ENCODE measurements at places on chromosomes 16 and 17.
A peak's percentile ranks its signal among the peaks of the same experiment; 100 is the strongest.

GRCh38 chr17:69593351-69593715, 178.8 kb downstream of the MAP2K6 start:
- DNase-seq: no peak

- DNase-seq: no peak
Observed at GRCh38 chr16:67531247-67531646, 2.6 kb downstream of the RIPOR1 start.

DNA sequence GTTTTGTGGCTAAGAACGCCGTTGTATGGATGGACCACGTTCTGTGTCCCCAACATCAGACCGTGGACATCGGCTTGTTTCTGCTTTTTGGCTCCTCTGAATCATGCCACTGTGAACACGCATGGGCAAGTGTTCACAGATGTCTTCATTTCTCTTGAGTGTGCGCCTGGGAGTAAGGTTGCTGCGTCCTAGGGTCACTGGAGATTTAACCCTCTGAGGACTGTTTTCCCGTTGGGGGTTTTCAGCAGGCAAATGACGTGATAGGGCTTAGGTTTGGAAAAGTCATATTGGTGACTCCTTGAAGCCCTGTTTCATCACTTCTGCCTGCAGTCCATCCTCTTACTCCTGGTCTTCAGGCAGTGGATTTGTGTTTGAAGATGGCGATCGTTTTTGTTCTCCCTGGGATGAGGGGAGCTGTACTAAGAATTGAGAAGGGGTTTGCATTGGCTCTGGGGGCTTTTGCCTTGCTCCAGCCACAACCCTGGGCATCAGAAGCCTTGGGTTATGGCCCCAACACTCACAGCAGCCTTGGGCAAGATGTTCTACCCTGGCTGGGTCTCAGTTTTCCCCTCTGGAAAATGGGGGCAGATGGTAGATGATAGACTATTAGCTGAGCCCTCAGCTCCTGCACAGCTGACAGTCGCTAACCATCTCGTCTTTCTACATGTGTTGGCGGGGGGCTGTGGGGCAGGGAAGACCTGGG, 67.2 kb upstream of the CIBAR2 start:
- no peak for DNase-seq

GRCh38 chr16:62077998-62078397, 41.8 kb upstream of the CDH8 start:
- no peak for DNase-seq

DNA sequence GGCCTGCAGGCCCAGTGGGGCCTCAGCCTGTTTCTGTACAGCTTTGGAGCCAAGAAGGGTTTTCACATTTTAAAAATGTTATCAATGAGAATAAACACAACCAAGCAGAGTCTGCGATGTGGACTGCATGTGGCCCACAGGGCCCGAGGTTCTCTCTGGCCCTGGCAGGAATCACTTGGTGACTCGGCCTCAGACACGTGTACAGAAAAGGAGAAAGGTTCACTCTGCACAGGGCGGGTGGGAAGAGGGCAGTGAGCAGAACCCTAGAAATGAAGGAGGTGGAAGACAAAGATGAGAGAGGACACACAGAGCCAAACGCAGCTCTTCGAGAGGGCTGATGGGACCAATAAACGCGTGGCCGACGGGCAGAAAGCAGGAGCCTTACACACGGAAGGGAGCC, 11.6 kb upstream of the ZNF750 start:
- DNase-seq: no peak

DNA sequence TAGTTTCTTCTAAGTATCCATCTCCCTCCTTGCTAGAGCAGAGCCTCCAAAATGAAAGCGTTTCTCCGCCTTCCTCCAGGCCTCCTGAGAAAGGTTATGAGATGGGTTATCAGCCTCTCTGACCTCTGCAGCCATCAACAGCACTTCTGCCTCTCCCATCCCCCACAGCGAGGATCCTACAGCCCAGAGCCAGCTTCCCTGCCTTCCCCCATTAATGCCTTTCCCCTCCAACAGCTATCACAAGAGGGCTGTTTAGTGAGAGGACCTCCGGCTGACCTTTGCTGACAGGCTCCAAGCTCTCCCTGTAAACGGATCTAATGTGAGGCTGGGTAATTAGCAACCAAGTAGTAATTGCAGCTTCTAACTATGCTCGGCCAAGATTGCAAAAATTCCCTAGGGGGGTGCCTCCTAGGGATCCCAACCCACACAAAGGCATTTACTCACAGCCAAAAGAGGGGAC, 55.8 kb downstream of the ZFHX3 start:
- no peak for DNase-seq

DNA sequence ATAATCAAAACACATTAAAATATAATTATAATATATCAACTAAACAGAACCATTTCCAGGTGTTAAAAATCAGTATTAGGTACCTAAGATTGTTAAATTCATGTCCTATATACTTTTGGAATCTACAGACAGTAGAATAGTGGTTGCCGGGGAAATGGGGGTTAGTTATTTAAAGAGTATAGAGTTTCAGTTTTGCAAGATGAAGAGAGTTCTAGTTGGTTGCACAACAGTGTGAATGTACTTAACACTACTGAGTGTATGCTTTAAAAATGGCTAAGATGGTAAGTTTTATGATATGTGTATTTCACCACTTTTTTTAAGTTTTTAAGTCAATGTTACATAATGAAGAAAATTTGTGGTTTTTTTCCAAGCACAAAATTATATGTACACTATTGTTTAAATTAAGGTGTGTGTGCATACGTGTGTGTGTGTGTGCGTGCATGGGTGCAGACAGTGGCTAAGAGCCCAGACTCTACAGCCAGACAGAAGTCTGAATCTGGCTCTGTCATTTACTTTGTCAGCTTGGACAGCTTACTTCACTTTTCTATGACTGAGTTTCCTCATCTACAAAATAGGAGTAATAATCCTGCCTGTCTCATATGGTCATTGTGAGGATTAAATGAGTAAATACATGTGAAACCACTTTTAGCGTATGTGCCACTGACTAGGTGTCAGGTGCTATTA, 25.3 kb upstream of the PHAF1 start:
- no peak for DNase-seq

DNA sequence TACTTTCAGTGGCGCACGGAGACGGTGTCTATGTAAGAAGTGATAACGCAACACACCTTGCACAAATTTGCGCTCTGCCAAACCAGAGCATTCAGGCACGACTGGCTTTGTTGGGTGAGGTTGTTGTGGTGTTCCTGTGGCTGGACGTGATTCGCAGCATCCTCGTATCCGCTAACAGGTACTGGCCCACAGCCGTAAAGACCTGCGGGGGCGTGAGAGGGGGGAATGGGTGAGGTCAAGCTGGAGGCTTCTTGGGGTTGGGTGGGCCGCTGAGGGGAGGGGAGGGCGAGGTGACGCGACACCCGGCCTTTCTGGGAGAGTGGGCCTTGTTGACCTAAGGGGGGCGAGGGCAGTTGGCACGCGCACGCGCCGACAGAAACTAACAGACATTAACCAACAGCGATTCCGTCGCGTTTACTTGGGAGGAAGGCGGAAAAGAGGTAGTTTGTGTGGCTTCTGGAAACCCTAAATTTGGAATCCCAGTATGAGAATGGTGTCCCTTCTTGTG, 510.9 kb downstream of the KCNJ18 start:
- DNase-seq: no peak

- no peak for DNase-seq
Observed at GRCh38 chr17:38402897-38403296, 25.4 kb upstream of the ARHGAP23 start.

DNA sequence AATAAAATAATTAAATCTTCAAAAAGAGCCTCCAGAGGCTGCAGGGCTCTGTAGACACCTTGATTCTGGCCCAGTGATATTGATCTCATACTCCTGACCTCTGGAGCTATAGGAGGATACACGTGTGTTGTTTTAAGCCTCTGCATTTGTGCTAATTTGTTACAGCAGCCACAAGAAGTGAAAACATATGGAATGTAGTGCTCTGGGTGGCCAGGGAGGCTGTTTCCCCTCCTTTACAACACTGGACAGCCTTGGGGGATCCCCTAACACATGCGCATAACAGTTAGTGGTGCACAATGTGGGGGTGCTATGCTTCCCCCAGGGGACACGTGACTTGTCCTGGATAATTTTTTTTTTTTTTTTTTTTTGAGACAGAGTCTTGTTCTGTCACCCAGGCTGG, 4.7 kb upstream of the ZNF500 start:
- DNase-seq: no peak

- DNase-seq: no peak
Observed at GRCh38 chr16:20897253-20897897, 2.8 kb downstream of the DCUN1D3 start.

DNA sequence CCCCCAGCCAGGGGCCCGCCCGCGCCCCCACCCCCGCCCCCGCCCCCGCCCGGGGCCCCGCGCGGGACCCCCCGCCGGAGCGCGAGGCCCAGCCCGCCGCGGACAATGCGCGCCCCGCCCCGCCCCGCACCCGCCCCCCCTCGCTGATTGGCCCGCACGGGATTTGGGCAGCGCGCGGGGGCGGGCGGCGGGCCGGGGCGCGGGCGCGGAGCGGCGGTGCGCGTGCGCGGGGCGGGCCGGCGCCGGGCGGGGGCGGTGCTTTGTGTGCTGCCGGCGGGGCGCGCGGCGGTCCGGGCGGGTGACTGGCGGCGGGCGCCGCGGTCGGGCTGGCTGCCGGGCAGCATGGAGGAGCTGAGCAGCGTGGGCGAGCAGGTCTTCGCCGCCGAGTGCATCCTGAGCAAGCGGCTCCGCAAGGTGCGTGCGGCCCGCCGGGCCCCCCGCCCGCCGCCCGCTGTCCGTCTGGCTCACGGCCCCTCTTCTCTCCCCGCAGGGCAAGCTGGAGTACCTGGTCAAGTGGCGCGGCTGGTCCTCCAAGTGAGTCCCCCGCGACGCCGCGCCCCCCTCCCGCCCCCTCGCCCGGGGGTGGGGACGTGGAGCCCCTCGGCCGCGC, at the start of gene CBX2:
CBX2 (plus strand) TSS at position 255 of the 610 bp plus-strand sequence; CDS start at position 343, 88 bp downstream.
- DNase-seq: peak; percentile 56

DNA sequence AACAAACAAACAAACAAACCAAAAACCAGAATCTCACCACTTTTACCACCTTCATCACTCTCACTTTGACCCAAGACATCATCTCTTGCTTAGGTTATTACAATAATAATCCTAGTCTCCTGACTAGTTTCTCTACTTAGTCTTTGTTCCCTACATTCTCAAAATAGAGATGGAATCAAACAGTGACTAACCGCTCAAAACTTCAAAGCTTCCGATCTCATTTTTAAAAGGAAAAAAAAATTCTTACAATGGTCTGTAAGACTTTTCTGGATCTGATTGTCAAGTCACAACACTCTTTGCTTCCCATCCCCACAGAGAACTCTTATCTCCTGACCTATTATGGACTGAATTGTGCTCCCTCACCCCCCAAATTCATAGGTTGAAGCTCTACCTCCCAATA, 60.9 kb downstream of the SPAG9 start:
- DNase-seq: no peak

DNA sequence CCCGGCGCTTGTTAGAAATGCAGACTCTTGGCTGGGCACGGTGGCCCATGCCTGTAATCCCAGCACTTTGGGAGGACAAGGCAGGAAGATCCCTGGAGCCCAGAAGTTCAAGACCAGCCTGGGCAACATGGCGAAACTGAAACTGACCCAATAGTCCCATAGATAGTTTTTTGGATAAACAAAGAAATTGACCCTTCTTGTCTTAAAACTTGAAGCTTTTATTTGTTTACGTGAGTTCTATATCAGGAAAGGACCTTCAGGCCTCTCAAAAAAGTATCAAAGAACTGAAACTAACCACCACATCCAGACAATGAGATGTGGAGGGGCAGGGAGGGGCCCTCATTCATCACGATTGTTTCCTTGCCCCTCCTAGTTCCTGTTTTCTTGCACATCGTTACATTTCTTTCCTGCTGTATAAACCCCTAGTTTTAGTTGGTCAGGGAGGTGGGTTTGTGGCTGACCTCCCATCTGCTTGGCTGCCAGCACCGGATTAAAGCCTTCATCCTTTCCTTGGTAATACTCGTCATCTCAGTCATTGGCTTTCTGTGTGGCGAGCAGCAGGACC, 29.9 kb upstream of the PRM1 start:
- DNase-seq: no peak

DNA sequence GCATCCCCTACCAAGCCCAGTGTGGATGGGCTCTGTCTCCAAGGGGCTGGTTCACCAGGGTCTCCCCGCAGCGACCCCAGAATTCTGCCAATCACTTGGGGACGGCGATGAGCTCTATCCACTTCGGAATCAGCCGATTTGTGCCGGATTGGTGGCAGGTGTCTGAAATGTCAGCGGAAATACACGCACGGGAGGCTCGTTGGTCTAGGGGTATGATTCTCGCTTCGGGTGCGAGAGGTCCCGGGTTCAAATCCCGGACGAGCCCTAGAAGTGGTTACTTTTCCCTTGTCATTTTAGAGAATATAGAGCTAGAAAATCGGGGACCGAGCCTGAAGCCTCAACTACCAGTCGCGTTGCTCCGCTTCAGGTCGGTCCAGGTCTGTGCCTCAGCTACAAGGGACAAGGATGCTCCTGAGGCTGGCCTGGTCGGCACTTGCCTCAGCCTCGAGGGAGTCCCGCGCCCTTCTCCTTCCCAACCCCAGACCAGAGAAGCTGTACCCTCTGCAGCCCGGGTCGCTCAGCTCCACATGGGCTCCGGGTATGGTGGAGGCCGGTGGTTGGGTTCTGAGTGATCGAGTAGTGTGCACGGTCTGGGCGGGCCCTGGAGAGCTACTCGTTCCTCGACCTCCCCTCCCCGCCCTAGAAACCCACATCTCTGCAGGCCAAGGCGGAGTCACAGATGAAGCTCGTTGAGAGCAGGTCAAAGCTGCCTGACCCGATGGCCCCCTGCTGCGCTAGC, 16.0 kb upstream of the OR1F1 start:
- no peak for DNase-seq

- DNase-seq: no peak
Observed at GRCh38 chr17:74761931-74762330, 13.5 kb downstream of the NHERF1 start.

DNA sequence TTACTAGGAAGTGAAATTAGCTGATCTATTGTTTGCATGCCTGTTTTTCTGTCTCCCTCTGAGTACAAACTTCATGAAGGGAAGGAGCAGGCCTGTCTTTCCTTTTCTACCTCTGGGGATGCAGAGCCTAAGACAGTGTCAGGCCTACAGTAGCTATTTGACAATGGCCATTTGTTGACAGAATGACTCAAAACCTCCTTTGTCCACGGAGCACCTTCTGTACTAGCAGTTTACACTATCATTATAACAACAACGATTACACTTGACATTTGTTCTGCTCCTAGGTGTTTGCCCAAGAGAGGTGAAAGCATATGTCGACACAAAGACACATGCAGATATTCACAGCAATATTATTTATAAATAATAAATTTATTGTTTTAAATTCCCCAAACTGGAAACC, 132.3 kb upstream of the IRX3 start:
- no peak for DNase-seq

DNA sequence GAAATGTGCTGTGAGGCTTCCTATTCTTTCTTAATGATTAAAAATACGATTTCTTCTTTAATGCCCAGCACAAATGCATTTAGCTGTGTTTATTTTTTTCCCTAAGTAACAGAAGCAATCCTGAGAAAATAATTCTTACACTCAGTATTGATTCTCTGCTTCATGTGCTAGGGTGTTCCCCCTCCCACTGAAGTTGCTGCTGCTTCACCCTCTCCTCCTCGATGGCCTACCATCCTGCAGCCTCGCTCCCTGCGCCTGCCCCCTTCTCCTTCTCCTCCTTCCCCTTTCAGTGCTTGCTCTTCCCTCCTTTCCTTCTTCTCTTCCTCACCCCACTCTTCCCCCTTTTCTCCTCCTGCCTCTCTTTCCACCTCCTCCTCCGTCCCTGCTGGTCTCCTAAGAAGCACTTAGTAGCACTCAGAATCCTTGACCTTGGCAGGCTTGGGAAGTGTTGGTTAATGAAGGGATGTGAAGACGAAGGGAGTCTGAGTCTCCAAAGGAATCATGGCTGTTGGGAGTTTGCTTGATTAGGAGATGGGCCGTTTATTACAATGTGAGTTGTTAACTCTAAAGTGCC, 119.7 kb downstream of the RPTOR start:
- DNase-seq: no peak

GRCh38 chr17:17700251-17700969, 19.2 kb downstream of the RAI1 start:
- DNase-seq: no peak
